Stimulated activated memory B cell treated with anti-CD40 and anti-IgM and Interleukin-4, amounts not matched to agents 10 μg/mL and 1 μg/mL and 100 μg/mL, for 72 hours (primary cell): ENCODE measurements at places on chromosomes 11 and 22.

DNA sequence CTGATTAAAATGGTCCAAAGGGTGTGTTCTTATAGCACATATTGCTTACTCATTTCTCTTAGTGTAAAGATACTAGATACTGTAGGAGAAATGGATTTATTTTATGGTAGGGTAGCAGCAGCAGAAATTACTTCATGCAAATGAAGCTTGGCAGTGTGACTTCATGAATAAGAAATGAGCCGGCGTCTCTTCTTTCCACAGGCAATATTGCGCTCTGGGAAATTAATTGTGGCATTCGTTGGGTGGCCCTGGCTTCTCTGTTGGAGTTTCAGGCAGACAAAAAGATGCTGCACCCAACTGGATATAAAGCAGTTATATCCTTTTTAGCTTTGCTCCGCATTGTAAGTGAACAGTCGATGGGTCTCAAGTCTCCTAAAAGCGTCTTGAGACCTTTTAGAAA lies 211.0 kb upstream of the NAV2 start:
- no peak for ATAC-seq

DNA sequence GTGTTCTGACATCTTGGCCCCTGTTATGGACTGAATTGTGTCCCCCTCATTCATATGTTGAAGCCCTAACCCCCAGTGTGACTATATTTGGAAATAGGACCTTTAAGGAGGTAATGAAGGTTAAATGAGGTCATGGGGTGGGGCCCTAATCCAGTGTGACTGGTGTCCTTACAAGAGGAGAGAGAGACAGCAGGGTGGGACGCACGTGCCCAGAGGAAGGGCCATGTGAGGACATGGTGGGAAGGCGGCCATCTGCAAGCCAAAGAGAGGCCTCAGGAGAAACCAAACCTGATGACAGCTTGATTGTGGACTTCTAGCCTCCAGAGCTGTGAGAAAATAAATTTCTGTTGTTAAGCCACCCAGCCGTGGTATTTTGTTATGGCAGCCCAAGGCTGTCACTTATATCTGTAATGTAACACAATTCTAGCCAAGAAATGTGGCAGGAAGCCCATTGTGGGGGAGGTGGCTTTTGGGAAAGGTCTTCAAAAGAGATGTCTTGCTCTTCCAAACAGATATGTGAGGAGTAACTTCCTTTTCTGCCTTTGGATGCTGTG lies 23.7 kb downstream of the SLC22A6 start:
- no peak for ATAC-seq

- ATAC-seq = peak; percentile 62
These were observed 87.7 kb downstream of the GRAMD1B start for GRCh38 chr11:123517559-123518364.

DNA sequence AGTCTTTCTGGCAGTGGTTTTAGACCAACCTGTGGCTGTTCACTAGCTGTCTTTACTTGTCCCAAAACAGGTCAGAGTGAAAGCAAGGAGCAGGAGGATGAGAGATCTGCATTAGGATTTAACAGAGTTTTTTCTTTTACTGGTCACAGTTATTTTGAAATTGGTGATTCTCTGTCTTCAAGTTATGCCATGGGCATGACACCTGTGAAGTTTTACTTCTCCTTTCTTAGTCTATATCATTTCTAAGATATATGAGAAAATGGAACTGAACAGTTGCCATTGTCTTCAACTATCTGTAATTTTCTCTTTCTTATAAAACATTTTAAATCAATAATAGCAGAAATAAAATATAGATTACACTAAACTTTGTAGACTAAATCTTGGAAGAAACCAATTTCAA lies 60.6 kb downstream of the TRPC6 start:
- ATAC-seq = no peak

DNA sequence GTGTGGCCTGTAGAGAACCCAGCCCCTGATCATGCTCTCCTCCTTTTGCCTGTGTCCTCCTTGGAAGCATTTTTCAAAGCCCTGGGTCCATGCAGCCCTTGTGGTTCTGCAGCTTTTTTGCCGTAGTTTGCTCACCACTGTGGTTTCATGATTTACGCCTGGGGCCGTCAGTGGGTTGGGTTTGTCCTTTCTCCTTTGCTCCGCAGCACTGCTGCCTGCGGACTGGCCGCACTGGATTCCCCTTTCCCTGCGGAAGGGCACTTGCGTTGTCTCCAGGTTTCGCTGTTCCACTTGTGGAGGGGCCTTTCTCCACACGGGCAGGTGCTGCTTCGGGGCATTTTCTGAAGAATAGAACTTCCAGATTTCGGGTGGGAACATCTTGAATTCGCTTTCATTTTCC lies 1260.9 kb downstream of the BRD1 start:
- no peak for ATAC-seq

GRCh38 chr11:44765026-44765595 lies 38.3 kb downstream of the TSPAN18 start:
- no peak for ATAC-seq

DNA sequence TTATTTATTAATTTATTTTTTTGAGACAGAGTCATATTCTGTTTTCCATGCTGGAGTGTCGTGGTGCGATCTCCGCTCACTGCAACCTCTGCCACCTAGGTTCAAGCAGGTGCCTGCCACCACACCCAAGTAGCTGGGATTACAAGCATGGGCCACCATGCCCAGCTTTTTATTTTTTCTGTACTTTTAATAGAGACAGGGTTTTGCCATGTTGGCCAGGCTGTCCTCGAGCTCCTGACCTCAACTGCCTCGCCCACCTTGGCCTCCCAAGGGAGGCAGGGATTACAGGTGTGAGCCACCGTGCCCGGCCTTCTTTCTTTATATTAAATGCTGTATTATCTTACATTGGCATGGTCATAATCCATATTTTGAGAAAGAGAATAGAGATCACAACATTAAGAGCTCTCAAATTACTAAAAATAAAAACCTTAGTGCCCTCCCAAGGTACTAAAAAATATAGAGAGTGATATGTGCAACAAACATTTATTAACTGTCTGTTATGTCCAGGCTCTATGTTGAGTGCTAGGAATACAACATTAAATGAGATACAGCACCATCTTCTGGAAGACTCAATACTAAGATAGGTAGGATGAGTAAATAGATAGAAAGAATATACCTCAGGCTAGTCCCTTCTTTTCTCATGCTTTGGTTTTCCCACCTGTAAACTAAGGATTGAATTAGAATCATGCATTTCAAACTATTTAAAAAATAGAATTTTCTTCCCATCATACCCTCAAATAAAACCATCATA lies 84.1 kb downstream of the BBOX1 start:
- no peak for ATAC-seq

GRCh38 chr11:43582863-43583462 lies 97.6 kb upstream of the HSD17B12 start:
- ATAC-seq = no peak

- no peak for ATAC-seq
These were observed 56.8 kb upstream of the THY1 start for GRCh38 chr11:119479685-119480275.

DNA sequence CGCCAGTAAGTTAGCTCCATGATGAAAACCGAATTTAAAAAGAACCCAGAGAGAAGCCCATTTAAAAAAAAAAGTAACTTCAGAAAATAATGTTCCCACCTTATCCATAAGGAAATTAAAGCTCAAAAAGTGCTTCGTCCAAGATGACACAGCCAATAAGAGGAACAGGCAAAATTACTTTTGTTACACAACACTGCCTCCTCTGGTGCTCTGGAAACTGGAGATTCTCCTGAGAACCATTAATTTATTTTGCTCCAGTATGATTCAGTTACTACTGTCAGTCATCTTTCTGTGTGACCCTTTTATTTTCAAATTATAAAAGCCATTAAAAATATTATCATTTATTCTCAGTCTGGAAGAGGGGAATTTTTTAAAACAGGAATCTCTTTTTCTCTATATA lies 2.0 kb downstream of the IFT27 start:
- ATAC-seq = no peak

DNA sequence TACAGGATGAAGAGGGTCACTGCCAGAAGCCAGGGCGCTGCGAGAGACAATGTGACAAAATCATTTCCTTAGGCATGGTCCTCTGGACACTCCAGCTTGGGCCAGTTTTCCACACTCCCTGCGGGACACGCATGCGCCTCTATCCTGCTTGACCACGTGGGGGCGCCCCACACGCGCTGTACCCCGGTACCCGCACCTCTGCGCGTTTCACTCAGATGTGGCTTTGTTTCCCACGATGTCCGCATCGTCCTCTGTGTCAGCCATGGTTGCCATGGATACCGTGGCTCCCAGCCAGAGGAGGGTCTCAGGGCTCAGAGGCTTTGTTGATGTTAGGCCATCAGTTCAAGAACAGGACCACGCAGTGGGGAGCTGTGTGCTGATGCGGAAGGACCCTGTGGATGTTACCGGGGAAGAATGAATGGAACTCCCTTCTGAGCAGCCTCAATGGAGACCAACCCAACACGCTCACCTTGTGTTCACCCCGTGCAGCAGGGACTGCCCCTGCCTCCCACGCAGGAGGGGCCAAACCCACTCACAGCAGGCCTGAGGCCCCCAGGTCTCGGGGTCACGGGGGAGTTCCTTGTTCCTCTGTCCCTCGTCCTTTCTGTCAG lies 101.1 kb upstream of the SLC22A12 start:
- peak; percentile 39 for ATAC-seq

- ATAC-seq = no peak
These were observed 119.5 kb downstream of the APOL5 start for GRCh38 chr22:35837101-35837727.

GRCh38 chr22:39665229-39665628 lies 94.7 kb downstream of the CACNA1I start:
- no peak for ATAC-seq

GRCh38 chr22:46776876-46777608 lies 14.6 kb downstream of the TBC1D22A start:
- ATAC-seq = no peak

- no peak for ATAC-seq
These were observed 196.2 kb upstream of the E2F8 start for GRCh38 chr11:19436932-19437331.

- no peak for ATAC-seq
These were observed 20.9 kb downstream of the LRFN4 start for GRCh38 chr11:66877588-66878385.

- ATAC-seq = no peak
These were observed 86.1 kb upstream of the WNT7B start for GRCh38 chr22:46062971-46063631.

DNA sequence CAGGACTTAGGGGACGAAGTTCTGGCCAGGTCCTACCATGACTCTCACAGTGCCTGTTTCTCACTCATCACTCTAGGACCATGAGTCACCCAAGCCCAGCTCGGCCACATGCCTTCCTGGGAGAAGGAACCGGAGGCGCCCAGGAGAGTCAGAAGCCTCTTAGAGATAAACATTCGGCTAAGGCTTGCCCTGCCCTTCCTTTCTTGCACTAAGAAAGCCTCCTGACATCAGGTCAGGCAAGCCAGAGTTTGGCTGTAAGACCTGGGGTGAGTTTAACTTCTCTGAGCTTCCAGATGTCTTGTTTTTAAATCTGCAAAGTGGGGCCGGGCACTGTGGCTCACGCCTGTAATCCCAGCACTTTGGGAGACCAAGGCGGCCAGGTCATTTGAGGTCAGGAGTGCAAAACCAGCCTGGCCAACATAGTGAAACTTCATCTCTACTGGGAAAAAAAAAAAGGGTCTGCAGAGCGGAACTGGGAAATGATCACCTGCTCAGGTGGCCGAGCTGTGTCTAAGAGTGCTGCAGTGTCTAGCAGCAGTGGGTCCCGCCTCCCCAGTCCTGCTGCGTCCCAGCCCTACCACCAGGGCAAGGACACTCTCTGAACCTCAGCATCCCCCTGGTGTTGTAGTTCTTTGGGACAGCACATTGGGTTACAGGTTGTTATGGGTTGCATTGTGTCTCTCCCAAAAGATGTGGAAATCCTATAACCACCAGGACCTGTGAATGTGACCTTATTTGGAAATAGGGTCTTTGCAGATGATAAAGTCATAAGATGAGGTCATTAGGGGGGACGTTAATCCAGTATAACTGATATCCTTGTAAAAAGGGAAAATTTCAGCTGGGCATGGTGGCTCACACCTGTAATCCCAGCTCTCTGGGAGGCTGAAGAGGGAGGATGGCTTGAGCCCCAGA lies 1.8 kb upstream of the CARS1 start:
- ATAC-seq = no peak

DNA sequence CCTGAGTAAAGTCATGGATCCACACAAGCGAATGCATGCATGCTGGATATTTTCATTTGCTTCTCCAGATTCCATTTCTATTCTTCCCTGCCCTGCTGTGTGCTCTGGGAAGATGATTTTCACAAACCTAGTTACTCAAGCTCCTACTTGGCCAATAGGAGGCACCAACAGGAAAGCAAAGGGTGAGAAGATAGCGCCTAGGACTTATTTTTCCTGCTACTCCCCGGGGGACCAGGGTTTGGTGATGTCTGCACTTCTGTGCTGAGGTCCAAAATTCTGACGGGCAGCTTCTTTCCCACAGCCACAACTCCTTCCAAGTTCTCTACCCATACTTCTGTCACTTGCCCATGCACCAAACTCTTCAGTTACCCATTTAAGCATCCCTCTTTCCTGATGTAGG lies 509.3 kb upstream of the TENM4 start:
- ATAC-seq = no peak

DNA sequence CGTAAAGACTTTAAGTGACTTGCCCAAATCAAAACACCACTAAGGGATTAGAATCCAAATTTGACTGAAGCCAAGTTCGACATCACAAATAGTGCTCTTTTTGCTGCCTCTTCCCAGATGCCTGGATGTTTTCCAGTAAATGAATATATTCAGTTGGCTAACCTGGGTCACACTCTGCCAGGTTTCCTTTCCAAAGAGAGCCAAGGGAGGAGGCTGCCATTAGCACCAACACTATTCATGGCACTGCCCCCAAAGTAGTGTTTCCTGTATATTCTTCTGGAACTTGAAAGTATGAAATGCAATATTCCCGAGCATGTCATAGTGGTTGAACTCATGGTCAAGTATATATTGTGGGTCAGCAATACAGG lies 219.3 kb upstream of the UBASH3B start:
- no peak for ATAC-seq

GRCh38 chr11:126968915-126969314 lies 31.7 kb downstream of the KIRREL3 start:
- ATAC-seq = no peak

DNA sequence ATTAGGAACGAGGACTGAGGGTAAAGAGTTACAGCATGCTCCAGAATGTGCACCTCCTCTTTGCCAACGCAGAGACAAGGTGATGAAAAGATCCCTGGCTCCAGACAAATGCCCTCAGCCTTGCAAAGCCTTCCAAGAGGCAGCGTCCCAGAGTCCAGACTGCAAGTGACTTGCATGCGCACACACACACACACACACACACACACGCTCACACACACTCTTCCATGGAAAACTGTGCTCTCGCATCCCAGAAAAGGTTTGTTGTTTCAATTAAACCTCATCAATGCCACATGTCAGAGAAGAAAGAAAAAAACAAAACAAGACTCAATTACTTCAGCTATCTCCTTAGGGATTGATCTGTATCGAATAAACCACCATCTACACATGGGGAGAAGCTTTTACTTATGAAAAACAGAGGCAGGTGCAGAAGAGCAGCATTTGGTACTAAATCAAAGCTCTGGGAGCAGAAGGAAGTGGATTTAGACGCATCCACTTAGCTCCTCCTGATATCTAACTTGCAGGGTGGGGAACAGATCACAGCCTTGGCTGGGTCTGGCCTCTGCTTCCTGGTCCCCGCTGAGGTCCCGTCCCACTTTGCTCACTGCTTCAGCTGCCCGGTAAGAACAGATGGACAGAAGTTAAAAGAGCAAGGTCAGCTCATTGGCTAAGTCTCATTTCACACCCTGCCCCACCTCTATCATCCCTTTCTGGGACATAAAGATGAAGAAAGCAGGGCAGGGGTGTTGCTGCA lies 249.8 kb upstream of the BLID start:
- no peak for ATAC-seq

- peak; percentile 29 for ATAC-seq
These were observed 2.7 kb upstream of the RTN4RL2 start for GRCh38 chr11:57457643-57458023.
